NCI-H774 (cell line): ENCODE measurements at places on chromosomes 3 and 15.
A peak's percentile ranks its signal among the peaks of the same experiment; 100 is the strongest.

DNA sequence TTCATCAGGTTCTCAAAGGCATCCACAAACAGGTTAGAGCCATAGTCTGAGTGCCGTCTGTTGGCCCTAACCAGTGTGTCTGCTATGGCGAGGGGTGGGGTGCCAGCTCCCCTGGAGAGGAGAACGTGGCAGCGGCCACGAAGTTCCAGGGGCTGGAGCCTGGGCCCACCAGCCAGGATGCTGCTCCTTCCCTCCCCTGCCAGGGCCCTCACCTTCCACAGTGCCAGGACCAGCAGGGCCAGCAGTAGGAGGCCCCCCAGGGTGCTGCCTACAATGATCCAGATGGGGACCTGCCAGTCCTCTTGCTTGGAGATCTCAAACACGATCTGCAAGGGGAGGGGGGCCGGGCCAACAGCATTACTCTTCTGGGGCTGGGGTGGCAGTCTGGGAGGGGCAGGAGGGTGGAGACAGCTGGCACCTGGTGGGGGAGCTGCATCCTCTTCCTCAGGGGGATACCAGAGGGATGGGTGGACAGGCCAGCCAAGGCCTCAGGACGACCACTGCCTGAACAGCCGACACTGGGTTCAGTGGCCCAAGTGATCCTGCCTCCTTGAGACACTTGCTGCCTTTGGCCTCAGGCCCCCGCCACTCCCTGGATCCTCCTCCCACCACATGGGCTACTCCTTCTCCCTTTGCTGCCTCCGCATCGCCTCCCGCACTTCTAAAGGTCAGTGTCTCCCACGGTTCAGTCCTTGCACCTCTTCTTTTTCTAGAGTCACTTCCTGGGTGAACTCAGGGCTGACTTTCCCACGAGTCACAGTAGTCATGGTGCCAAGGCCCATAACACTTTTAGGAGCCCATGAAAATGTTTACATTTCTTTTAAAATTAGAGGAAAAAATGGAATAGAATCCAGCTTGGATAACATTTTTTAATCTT, 26.3 kb downstream of the FEM1B start:
- DNase-seq = no peak

- DNase-seq = peak; percentile 17
These were observed 157.3 kb downstream of the ADAMTS9 start for GRCh38 chr3:64530434-64531049.

DNA sequence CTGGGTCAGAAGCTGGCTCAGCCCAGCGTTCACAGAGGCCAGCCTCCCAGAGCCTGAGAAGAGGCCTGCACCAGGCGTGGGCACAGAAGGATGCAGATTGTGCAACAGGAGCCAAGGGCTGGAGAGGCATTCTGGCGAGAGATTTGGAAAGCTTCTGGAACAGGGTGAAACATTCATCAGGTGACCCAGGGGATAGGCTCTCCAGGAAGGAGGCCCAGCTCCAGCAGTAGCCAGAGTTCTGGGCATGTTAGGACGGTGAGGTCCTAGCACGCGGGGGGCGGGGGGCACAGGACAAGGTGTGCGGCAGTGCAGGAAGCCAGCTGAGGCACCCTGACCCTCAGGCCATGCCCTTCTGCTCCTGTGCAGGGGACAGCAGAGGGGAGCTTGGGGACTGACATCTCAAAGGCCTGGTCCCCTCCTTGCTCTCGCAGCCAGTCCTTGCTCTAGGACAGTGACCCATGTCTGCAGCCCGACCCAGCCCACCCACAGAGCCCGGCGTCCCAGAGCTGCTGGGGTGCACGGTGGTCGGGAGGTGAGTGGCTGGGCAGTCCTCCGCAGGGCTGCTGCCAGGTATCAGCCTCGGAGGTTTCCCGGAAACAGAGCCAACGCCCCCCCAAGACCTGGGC, 111.7 kb upstream of the KLF13 start:
- DNase-seq = no peak

GRCh38 chr3:39260957-39261356, 18.9 kb downstream of the CX3CR1 start:
- DNase-seq = no peak

- no peak for DNase-seq
These were observed 39.3 kb downstream of the OXNAD1 start for GRCh38 chr3:16304061-16305010.

DNA sequence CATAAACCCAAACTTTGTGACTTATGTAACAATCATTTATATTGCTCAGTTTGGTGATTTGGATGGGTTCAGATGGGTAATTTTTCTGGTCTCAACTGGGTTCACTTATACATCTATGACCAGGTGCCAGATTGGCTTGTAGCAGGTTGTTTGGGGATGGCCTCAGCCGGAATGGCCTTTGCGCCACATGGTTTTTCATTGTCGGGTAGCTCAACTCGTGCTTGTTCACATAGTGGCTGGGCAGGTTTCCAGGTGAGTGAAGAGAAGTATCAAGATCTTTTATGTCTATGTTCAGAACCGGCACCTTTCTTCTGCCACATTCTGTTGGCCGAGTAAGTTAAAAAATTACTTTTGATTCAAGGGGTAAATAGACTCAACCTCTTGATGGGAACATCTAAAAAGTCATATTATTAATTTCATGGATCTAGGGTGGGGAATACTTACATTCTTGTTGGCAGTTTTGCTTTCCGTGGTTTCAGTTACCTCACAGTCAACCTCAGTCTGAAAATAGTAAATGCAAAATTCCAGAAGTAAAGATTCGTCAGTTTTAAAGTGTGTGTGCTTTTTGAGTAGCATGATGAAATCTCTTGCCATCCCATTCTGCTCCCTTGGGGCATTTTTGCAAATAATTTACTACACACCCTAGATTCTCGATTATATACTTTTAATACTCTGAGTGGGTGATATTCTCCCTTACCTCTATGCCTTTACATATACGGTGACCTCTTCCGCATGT, 745.7 kb upstream of the CCDC54 start:
- DNase-seq = no peak

GRCh38 chr15:33616475-33616874, 305.7 kb downstream of the RYR3 start:
- DNase-seq = no peak

DNA sequence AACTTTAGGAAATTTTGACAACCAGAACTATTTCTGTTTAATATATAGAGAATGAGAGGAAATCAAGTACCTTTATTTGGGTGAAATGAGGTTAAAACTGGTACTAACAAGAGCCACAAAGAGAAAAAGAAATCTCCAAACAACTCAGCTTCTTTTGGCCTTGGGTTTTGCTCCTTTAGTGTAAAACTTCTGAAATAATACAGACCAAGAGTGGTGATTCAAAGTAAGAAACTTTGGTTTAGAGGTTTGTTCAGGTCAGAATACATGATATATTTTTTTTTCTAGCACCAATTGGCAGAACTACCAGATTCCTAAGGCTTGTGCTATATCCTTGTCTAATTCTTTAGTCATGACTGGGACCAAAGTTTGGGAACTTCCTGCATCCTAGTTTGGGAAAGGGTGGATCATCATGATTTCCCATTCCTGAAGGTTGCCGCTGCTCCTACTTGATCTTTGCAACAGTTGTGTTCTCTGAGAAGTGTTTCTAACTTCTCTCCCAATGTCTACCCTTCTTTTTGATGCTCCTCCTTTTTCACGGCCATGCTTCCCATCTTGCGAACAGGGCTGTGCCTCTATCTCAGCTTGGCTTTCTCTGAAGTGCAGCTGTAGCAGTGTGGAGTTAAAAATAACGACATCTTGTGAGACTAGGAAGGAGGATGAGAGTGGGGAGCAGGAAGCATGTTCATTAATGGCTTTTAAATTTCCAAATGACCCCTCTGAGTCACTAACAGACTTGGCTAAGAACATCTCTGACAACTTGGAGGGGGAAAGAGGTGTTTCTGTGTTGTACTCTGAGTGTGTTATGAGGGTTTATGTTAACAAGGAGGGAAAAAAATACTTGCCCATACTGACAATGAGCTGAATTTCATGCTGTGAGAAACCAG, 87.7 kb downstream of the KCNAB1 start:
- no peak for DNase-seq

- DNase-seq = no peak
These were observed 89.3 kb downstream of the NR2E3 start for GRCh38 chr15:71899674-71900073.

GRCh38 chr15:80003934-80004472, 33.0 kb upstream of the BCL2A1 start:
- DNase-seq = no peak

GRCh38 chr3:71423151-71423906, 160.2 kb downstream of the FOXP1 start:
- DNase-seq = no peak

DNA sequence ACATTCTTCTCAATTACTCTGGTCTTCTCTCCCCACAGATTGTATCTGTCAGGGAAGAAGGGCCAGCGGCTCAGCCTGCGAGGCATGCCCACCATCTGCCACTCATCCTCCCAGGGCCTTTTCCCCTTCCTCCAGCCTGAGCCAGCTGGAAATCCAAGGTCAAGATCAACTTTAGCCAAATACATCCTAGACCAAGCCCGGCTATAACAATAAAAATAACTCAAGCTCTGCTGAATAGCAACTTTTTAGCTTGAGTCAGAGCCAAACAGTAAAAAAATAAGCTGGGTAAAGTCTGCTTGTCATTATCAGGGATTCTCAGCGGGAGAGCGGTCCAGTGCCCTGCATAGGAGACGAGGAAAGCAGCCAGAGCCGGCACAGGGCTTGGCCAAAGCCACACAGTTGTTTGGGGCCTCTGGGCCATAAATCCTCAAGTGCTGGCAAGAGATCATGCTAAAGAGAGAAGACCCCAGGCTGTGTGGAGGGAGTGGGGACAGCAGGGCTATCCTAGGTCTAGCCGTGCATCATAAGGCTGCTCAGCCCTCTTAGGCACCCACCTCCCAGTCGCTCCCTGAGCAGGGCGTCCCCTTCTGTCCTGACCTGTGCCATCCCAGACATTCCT, 76.2 kb upstream of the HERC1 start:
- DNase-seq = no peak

DNA sequence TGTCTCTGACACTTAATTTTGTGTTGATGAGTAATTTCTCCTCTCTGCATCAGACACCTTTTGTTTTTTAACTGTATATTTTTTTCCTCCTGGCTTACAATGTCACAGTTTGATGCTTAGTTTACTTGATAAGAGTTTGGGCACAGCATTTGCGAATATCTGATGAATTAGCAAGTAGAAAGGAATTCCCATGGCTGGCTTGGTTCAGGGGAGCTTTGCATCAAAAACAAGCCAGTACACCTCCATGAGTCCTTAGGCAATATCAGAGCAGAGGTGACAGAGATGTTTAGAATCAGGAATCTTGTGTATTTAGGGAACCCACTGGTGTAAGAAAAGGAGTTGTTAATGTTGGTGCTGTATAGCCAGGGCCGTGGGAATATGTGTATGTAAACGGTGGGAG, 9.3 kb downstream of the ARHGEF26 start:
- DNase-seq = no peak

- DNase-seq = no peak
These were observed 588.7 kb upstream of the CBLB start for GRCh38 chr3:106457281-106458180.

- peak; percentile 48 for DNase-seq
These were observed 209.3 kb upstream of the UMPS start for GRCh38 chr3:124520970-124521369.

- DNase-seq = no peak
These were observed 8.1 kb upstream of the TIGIT start for GRCh38 chr3:114285648-114286230.

GRCh38 chr15:74200871-74201419, 1.6 kb downstream of the STRA6 start:
- DNase-seq = no peak

GRCh38 chr3:196969660-196970546, 1.3 kb upstream of the PIGZ start:
- peak; percentile 70 for DNase-seq

GRCh38 chr15:59028387-59028955, 41.0 kb downstream of the RNF111 start:
- DNase-seq = no peak

- DNase-seq = no peak
These were observed 126.1 kb downstream of the LRRK1 start for GRCh38 chr15:101045236-101045646.

GRCh38 chr3:129346695-129347457, 68.2 kb downstream of the HMCES start:
- DNase-seq = no peak

DNA sequence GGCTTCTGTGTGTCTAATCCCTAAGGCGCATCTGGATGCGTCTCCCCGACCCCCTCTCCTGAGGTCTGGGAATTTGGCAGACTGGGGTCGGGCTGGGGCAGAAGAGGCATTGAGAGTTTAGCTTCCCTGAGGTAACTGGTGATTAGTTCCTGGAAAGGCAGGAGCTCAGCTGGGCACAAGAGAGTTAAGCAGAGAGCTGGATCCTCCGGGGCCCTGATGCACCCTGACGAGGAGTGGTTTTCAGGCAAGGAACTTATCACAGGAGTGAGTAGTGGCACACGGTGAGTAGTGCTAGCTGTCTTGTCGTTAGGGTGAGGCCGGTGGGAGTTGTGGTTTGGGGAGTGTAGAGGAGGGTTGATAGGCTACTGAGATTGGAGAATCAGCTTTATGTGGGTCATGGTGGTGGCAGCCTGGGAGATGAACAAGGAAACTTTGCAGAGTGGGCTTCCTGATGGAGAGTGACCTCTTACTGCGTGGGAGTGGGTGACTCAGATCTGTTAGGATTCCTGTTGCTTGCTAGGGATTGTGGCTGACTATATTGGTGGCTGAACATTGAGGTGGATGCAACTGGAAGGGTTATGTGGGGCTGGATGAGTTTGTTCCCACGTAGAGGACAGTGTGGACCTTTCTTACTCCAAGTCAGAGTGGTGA, 897 bp downstream of the RAD54L2 start:
- DNase-seq = no peak

GRCh38 chr3:37779289-37780152, 82.2 kb upstream of the CTDSPL start:
- peak; percentile 16 for DNase-seq

GRCh38 chr3:114295946-114296345, 2.1 kb downstream of the TIGIT start:
- no peak for DNase-seq

DNA sequence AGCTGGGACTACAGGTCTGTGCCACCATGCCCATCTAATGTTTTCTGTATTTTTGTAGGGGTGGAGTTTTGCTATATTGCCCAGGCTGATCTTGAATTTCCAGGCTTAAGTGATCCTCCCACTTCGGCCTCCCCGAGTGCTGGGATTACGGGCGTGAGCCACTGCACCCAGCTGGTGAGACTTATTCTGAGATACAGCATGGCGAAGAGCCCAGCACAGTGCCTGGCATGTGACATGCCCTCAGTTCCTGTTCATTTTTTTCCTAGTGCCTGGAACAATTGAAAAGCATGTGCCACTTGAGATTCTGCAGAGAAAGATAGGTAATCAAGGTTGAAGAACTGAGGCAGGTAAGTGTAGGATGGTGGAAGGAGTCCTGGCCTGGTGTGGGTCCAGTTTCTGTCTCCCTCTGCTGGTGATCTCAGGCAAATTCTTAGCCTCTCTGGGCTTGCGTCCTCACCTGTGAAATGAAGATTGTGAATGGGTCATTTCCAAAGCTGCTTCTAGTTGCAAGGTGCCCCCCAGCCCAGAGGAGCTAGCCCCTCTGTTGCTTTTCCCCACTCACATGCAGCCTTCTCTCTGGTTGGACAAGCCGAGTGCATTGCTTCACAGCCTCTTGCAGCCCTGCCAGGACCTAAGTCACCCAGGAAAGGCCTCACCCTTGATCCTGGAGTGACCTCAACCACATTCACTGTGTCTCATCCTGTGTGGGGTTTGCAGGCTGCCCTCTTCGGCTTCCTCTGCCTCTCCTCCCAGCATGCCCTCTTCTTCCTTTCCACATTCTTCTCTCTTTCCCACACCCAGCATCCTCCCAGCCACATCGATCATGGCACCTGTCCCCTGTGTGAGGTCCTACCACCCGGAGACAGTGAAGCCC, 4.3 kb upstream of the RHCG start:
- no peak for DNase-seq

GRCh38 chr3:56135941-56136340, 332.3 kb downstream of the ERC2 start:
- no peak for DNase-seq

- DNase-seq = no peak
These were observed 14.4 kb upstream of the TM4SF4 start for GRCh38 chr3:149460117-149460516.
